ENCODE measurements at places on chromosomes 1 and 21.
A peak's percentile ranks its signal among the peaks of the same experiment; 100 is the strongest.

GRCh38 chr1:109713636-109714035 is 1.6 kb downstream of the GSTM5 start:
- DNase-seq: no peak

GRCh38 chr1:200738949-200739651 is 407 bp downstream of the CAMSAP2 start:
- peak; percentile 62 for DNase-seq

DNA sequence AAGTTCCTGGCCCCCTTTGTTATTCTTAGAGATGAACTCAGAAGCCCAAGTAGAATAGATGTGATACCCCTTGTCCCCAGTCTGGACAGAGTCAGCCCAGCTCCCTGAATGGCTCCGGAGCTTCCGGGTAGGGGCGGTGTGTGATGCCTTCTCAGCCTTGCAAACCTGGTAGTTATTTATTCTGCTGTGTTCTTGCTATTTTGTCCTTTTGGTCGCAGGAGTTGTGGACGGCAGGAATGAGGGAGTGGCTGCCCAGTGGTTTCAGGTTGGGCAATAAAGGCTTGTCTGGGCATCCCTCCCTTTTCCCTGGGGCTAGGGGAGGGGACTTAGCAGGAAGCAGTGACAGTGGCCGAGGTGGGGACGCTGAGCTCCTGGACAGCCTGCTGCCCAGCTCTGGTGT is 2.8 kb downstream of the PTPRU start:
- no peak for DNase-seq

- DNase-seq: no peak
Measured at GRCh38 chr21:41545500-41546359, 37.8 kb upstream of the TMPRSS2 start.

Data from mucosa of gallbladder (tissue), 1 donor.